ENCODE measurements at places on chromosomes 5 and 9.

DNA sequence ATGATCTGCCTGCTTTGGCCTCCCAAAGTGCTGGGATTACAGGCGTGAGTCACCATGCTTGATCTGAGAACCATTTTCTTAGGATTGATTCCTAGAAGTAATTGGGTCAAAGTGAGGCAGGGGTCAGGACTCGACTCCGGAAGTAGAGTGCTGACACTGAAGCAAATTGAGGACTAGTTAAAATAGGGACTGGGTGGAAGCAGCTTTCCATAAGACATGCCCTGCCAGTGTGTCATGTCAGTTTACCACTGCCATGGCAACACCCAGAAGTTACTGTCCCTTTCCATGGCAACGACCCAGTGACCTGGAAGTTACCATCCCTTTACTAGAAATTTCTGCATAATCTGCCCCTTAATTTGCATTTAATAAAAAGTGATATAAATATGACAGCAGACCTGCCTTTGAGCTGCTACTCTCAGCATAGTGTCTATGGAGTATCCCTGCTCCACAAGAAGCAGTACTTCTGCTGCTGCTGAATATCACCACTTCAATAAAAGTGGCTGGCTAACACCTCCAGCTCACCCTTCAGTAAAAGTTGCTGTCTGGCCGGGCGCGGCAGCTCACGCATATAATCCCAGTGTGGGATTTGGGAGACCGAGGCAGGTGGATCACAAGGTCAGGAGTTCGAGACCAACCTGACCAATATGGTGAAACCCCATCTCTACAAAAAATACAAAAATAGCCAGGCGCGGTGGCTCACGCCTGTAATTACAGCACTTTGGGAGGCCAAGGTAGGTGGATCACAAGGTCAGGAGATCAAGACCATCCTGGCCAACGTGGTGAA, 47.8 kb upstream of the JADE2 start:
- DNase-seq, result no peak

DNA sequence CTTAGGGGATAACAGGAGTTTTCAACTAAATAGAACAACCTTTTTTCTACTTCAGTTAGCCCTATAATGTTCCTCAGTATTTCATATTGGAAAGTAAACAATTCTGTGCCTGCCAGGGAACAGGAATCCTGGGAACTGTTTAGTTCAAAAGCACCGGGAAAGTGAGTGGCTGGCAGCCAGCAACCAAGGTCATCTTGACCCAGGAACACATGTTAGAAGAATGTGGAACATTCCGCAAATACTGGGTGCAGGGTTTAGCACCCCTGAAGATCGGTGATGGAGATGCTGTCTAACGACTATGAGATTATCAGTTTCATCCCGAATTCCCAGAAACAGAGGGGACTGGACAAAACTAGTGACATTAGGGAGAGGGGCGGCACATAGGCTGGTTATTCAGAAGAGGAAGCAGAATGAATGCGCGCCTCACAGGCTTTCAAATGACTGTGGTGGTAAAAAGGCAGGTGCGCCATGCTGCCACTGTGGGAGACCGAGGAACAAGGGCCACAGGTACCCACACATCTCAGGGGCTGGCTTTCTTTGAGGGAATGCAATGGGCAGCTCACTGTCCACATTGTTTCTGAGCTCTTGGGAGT, 51.2 kb downstream of the IPPK start:
- DNase-seq, result no peak

DNA sequence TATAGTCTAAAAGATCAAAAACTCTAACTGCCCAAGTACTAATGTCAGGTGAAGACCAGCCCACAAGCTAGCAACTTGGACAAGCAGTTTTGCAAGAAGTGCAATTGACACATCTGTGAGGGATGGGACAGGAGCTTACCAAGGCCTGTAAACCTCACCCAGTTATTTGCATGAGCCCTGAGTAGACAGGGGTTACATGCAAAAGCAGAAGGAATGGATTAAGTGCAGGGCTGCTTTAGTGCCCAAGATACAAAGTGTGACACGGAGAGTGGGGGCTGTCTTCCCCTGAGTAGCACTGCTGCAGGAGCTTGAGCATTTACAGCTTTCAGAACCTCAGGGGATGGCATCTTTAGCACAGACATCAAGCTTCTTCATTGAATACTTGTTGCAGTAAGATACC, 286.7 kb downstream of the ELAVL2 start:
- DNase-seq, result no peak

GRCh38 chr5:16245249-16245648, 65.7 kb upstream of the MARCHF11 start:
- no peak for DNase-seq

GRCh38 chr9:18330401-18331309, 143.3 kb upstream of the ADAMTSL1 start:
- DNase-seq, result no peak

DNA sequence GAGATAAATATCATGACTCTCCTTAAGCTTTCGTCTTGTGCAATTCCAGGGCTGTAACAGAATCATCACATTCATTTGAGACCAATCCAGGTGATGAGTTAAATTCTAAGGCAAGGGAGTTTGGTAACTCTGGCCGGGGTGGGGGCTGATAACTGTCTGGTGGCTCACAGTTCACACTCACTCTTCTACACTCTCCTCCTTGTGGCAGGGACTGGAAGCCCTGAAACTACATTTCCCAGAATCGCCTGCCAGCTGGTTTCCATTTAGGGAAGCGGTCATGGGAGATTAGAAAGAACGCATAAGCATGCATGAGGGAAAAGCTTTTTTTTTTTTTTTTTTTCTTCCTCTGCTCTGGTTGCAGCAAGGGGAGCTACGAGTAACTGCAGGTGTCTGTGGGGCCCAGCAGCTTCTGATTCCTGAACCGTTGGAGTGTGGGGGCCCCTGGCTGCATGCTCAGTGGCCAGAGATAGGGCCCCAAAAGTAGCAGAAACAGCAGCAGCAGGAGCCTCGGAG, 154.8 kb upstream of the TBC1D2 start:
- no peak for DNase-seq

DNA sequence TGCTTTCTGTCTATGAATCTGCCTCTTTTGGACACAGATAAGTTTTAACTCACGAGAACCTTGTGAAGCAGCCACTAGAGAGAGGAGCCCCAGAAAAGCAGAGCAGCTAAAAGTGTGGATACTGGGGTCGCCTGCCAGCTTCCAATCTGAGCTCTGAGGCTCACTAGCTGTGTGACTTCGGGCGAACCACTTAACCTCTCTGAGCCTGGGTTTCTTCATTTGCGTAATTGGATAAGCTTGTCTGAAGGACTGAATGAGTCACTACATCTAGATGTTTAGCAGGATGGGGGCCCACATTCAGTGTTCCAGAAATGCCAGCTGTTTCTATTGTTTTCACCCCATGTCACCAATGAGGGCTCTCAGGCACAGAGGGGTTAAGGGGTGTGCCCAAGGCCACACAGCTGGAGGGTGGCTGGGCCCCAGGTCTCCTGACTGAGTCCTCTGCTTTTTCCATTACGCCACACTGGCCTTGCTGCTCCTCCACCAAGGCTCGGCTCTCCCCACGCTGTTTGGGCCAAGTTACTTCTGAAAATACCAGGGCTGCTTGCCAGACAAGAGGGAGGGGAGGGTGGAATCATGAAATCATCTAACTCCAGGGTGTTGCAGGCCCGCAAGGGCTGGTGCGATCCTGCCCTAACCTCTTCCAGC, 36.2 kb downstream of the SH3PXD2B start:
- DNase-seq, result no peak

- no peak for DNase-seq
Observed at GRCh38 chr9:134413890-134414623, 87.8 kb downstream of the RXRA start.

GRCh38 chr5:82590112-82590511, 312.0 kb upstream of the RPS23 start:
- no peak for DNase-seq

DNA sequence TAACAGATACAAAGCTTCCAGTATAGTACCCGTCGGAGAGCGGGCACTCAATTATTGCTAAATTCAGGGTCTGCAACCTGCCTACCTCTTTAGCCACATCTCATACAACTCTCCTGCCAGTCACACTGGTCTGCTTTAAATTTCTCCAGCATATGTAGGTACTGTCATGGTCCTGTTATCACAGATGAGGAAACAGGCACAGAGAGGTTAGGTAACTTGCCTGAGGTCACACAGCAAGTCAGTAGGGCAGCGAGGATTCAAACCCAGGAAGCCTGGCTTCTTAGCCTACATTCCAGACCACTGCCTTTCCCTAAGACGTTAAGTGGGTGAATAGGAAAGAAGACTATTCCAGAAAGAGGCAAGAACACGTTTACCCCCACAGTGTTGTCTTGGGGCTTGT, 186.0 kb upstream of the NFIB start:
- no peak for DNase-seq

- DNase-seq, result no peak
Observed at GRCh38 chr5:177493795-177494345, 3.5 kb downstream of the PDLIM7 start.

GRCh38 chr9:37002413-37003217, 31.5 kb downstream of the PAX5 start:
- DNase-seq, result no peak

- DNase-seq, result no peak
Observed at GRCh38 chr9:89596937-89597555, 7.8 kb upstream of the GADD45G start.

DNA sequence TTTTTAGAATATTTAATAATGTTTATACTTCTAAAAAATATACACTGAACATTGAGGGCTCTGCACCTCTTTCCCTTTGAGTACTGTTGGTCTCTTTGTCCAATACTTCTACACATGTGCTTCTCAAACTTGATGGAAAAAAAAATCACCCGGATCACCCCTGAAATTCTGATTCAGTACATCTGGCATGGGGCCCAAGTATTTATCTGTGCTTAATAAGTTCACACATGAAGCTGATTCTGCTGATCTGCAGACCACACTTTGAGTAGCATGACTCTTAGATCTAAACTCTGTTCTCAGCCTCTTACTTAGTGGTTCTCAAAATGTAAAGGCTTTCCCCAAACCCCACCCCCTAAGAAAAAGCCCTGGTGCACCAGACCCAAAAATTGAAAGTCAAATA, 12.0 kb downstream of the RUSC2 start:
- DNase-seq, result no peak

GRCh38 chr5:98641671-98642070, 131.8 kb upstream of the RGMB start:
- no peak for DNase-seq

- no peak for DNase-seq
Observed at GRCh38 chr5:131952301-131952857, 6.9 kb upstream of the MEIKIN start.

- DNase-seq, result no peak
Observed at GRCh38 chr9:18240213-18240612, 233.7 kb upstream of the ADAMTSL1 start.

DNA sequence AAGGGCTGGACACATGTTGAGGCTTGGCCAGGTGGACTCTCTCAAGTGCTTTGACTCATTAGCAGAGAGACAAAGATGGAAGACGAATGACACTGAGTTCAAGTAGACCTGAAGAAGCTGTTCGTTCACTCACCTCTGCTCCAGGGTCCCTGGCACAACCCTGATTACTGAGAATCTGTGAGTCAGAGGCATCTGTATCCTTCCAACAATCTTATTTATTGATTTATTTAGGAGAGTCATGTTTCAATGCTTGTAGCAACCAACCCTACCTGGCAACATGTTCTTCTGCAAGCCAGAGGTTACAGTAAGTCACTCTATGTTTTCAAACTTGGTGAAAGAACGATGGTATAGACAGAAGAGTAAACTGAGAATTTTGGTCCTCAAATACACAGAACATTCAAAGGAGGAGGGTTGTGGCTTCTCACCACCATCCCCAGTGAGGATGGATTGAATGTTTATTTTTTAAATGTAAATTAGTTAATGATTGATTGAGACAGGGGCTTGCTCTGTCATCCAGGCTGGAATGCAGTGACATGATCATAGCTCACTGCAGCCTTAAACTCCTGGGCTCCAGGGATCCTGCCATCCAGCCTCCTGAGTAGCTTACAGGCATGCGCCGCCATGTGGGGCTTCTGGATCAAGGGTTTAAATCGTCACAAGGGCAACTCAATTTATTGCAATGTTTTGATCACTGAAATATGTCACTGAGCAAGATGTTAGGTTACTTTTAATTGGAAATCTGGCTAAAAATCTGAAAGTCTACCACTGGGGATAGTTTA, 55.7 kb upstream of the CARTPT start:
- no peak for DNase-seq

GRCh38 chr5:22614486-22615094, 238.6 kb downstream of the CDH12 start:
- no peak for DNase-seq

- DNase-seq, result no peak
Observed at GRCh38 chr9:123542435-123543225, 186.6 kb downstream of the CRB2 start.

- DNase-seq, result no peak
Observed at GRCh38 chr5:81156732-81157131, 76.4 kb upstream of the CKMT2 start.

GRCh38 chr9:133939171-133939785, 52.8 kb downstream of the VAV2 start:
- DNase-seq, result no peak

DNA sequence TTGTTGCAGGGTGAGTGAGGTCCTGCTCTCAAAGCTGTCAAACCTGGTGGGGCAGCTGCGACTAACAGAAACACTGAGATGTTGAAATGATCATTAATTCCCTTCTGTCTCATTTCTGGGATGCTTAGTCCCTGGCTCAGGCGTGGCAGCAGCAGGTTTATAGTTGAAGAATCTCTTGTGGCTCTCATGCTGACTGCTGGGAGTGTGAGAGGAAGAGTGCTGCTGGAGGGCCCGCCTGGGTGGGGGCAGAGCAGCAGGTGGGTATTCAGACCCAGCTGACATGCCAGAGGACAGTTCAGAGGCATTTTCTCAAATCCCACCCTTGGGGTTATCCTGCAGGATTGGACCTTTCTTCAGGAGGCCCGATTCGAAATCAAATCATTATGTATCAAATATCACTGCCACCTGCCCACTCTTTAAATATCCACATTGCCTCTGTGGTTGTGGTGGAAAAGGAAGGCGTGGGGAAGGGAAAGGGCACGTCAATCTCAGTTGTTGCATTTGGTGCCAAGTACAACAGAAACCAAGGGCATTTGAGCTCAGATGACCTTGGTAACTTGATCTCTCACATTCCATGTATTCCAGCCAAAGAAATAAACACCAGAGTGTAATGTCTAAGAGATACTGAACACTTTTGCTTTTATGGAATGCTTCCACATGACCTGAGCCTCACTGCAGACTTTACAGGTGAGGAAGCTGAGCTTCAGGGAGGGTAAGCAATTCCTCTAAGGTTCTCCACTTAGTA, 224.3 kb downstream of the AOPEP start:
- DNase-seq, result no peak

- DNase-seq, result no peak
Observed at GRCh38 chr9:111731928-111732327, 62.8 kb downstream of the SHOC1 start.
